ENCODE measurements at places on chromosomes 7 and 10.

- DNase-seq, result no peak
Observed at GRCh38 chr7:70527520-70528115, 604.3 kb upstream of the GALNT17 start.

GRCh38 chr7:44284216-44284615 is 41.2 kb downstream of the CAMK2B start:
- no peak for DNase-seq

GRCh38 chr10:133336577-133337369 is at the start of gene CALY:
TSS of gene CALY (minus strand) at chr10:133336896. CDS start at chr10:133328989, 7,907 bp downstream.
- DNase-seq, result no peak

- no peak for DNase-seq
Observed at GRCh38 chr10:97274828-97275227, 17.6 kb downstream of the ARHGAP19 start.

DNA sequence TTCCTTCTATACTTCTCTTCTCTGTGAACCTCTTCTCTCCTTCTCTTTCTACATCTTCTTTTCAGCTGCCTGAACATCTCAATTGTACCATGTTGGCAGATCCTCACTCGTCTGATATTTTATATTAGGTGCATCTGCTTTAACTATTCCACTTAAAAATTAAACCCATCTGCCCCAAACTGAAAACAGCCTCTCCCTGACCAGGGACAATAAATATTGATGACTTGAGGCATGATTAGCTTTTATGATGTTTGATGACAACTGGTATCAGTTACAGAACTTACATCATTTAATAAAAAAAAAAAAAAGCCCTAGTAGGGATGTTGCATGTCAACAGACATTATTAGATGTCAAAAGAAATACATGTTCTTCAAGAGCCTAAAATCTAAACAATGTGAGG is 79.8 kb upstream of the HABP2 start:
- DNase-seq, result no peak

- no peak for DNase-seq
Observed at GRCh38 chr10:110730345-110731050, 86.4 kb downstream of the RBM20 start.

- DNase-seq, result no peak
Observed at GRCh38 chr7:149644754-149645153, 128.6 kb downstream of the ZNF467 start.

GRCh38 chr10:92239600-92240288 is 51.1 kb downstream of the CPEB3 start:
- DNase-seq, result peak; percentile 32

DNA sequence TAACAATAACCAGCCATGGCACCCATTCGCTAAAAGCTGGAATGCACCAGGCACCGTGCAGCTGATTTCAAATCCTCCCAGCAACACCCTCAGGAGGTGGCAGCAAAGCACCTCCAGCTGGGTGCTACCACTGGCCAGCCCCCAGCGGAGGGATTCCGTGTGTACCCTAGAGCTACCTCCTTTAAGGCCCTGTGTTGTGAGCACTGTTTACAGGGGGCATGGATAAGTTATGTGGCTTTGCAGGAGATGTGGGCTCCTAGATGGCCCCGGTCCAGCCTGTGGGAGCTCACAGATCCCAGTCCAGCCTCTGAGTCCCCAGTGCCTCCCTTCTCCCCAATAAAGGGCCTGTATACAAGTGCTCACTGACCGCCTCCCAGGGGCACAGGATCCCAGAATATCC is 27.1 kb downstream of the TNRC18 start:
- DNase-seq, result no peak

GRCh38 chr10:127984945-127985344 is 78.0 kb downstream of the PTPRE start:
- no peak for DNase-seq

DNA sequence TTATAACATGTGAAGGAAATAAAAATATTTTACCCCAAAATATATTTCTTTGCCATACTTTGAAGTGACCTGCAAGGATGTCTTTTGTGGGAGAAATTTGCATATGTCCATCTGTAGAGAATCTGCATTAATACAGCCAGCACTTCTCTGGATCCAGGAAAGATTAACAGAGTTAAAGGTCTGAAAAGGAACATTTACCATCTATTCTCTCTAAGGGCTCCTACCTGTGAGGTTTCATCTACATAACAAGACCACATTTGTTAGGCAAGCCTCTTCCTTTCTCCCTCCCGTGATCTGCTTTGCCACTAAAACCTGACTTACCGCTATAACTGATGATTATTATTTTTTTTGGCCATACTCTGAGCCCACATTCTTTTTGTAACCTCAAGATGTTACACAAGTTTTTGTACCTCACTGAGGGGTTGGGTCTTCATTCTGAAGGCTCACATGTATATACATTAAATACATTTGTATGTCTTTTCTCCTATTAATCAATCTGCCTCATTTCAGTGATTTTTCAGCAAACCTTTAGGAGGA is 129.4 kb downstream of the AKR1D1 start:
- DNase-seq, result no peak

- peak; percentile 2 for DNase-seq
Observed at GRCh38 chr10:104622598-104623209, 18.4 kb upstream of the SORCS3 start.

GRCh38 chr10:77268721-77269120 is 368.9 kb downstream of the KCNMA1 start:
- no peak for DNase-seq

Data from NCI-H526 treated with DMSO at 0.1 percent for 48 hours (cell line).